ENCODE measurements at places on chromosomes 1 and 21. TPM values are rescaled to one million over a fixed set of nuclear protein-coding genes. Genes with fewer than 3 reads are reported as not detected.

The RNU1-4 gene
- polyA plus RNA-seq: not detected

The PRAMEF33 gene
- polyA plus RNA-seq: not detected

The TINAGL1 gene
- 21.0 TPM for polyA plus RNA-seq

The HJV gene
- 128 TPM for polyA plus RNA-seq

The HTR1D gene
- polyA plus RNA-seq: 0.05 TPM

The GUCA2B gene
- not detected for polyA plus RNA-seq

The ZFP69 gene
- polyA plus RNA-seq: 4.4 TPM

The OR2T3 gene
- polyA plus RNA-seq: not detected

The IVL gene
- polyA plus RNA-seq: not detected

The LRRN2 gene
- polyA plus RNA-seq: 6.0 TPM

DNA sequence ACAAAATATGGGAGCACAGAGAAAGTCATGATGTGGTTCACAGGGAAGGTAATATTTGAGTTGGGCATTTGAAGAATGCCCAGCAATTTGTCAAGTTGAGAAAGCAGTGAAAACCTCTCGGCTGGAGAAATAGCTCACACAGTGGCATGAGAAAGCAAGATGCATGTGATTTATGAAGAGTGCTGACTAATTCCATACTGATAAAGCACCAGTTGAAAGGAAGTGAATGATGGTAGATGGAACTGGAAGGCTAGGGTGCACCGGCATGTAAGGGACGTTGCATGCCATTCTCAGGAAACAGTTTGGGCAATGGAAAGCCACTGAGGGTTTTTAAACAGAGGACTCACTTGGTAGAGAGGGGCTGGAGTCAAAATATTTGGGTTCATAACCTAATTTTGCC, 53.5 kb upstream of the MTF2 start:
- no peak for DNase-seq

- peak; percentile 73 for DNase-seq
Observed at GRCh38 chr1:151547119-151547899, 7.2 kb downstream of the TUFT1 start.

- DNase-seq: no peak
Observed at GRCh38 chr1:202752774-202753173, 42.5 kb upstream of the SYT2 start.

- DNase-seq: no peak
Observed at GRCh38 chr1:75394386-75395139, 216.4 kb downstream of the SLC44A5 start.

DNA sequence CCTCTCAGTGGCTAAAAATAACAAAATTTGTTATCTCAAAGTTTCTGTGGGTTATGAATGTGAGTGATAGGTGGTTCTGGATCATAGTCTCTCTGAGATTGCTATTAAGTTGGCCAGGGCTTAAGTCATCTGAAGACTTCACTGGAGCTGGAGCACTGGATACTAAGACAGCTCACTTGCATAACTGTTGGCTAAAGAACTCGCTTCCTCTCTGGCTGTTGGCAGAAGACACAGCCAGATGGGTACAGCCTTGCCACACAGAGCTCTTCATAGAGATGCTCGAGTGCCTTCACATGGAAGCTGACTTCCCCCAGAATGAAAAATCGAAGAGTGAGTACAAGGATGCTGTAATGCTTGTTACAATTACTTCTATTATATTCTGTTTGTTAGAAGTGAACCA, 333.8 kb downstream of the ZP4 start:
- DNase-seq: peak; percentile 4

DNA sequence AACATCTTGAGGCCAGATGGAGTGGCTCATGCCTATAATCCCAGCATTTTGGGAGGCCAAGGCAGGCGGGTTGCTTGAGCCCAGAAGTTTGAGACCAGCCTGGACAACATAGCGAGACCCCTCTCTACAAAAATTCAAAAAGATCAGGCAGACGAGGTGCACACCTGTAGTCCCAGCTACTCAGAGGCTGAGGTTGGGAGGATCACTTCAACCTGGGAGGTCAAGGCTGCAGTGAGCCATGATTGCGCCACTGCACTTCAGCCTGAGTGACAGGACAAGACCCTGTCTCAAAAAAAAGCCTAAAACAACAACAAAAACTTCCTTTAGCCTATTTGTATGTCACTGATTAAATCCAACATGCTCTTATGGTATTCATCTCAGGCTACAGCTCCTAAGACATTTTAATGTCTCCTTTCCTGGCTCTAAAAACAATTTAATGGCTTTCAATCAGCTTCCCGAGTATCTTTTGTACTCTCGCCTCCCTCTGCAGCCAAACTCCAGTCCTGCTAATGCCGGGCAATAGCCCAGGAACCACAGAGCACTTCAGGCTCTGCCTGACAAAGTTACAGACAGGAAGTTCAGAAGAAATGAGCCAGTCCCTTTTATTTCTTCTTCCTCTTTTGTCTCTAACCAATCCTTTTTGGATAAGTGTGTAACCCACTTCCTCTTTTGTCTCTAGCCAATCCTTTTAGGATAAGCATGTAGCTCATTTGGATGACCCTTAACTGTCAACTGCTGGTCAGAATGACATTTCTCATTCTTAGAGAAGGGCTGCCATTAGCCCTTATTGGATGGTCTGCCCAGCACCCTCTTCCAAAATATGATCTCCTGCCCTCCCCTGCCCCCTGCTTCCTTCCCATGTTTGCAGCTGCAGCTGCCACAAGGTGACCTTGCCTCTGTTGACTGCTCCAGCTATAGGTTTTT, 6.6 kb upstream of the DOP1B start:
- peak; percentile 82 for DNase-seq

DNA sequence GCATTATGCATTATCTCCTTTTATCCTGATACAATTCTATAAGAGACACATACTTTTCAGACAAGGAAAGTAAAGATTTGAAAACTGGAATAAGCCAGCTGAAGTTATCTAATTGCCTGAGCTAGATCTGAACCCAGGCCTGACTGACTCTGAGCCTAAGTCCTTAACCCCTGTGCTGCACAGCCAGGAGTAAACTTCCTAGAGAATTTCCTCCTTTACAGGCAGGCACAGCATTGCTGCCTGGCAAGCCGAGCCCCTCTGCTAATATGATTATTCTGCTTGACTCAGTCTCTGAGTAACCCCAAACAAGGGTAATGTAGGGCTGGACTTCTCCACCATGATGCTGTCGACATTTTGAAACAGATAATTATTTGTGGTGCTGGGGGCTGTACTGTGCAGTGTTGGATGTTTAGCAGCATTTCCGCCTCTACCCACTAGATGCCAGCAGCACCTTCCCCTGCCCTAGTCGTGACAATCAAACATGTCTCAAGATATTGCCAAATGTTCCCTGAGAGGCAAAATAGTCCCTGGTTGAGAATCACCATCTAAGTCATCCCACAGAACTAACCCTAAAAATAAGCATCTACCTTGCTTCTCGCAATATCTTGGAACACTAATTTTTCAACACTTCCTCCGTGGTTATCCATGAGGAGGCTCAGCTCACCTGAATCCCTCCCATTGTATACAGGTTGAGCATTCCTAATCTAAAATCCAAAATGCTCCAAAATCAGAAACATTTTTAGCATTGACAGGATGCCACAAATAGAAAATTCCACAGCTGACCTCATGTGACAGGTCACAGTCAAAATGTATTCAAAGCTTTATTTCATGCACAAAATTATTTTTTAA, 18.5 kb downstream of the CAMK1G start:
- peak; percentile 24 for DNase-seq

GRCh38 chr1:51715369-51715768, 98.5 kb downstream of the OSBPL9 start:
- no peak for DNase-seq

GRCh38 chr1:240968864-240969263, 356.9 kb upstream of the GREM2 start:
- DNase-seq: no peak

- DNase-seq: no peak
Observed at GRCh38 chr1:17021896-17022295, 10.2 kb upstream of the ATP13A2 start.

- no peak for DNase-seq
Observed at GRCh38 chr1:54768093-54768492, 3.8 kb upstream of the PARS2 start.

GRCh38 chr21:45423201-45423955, 18.4 kb downstream of the COL18A1 start:
- DNase-seq: no peak

- peak; percentile 99 for DNase-seq
Observed at GRCh38 chr1:26692793-26693490, 2.9 kb upstream of the ARID1A start.

DNA sequence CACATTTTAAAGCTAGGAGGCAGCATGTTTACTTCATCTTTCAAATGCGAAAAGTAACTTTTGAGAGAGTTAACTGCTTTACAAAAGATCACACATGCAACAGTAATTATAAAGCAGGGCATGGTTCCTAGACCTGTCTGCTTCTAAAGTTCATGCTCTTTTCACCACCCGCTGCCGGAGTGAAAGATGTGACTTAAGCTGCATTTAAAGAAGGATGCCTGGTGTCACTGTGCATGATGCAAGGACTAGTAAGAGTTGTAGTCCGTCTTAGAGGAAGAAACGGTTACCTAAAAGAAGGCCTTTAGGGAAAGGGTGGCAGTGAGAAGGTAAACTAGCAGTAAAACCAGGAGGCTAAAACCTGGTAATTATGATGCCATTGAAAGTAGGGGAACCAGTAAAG, 1689.1 kb downstream of the KCNT2 start:
- no peak for DNase-seq

GRCh38 chr21:42305707-42306147, 9.5 kb downstream of the TFF3 start:
- DNase-seq: no peak

DNA sequence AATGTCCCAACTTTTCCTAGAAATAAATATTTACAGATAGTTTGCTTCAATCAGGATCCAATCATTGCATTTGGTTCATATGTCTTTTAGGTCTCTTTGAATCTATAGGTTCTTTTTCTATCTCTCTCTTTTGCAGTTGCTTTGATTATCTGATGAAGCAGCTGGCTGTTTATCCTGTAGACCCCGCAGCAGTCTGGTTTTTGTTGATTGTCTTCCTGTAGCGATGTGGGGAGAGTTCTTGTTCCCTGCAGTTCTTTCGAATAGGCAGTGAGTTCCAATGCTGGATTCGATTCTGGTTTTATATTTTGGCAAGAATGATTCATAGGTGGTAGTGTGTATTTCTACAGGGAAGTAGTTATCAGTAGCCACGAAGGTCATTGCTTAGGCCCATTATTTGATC, 7.4 kb upstream of the MIXL1 start:
- DNase-seq: no peak

GRCh38 chr1:34419663-34420136, 243.0 kb downstream of the C1orf94 start:
- DNase-seq: no peak

GRCh38 chr1:108512239-108513043, 47.5 kb upstream of the EEIG2 start:
- peak; percentile 54 for DNase-seq

GRCh38 chr1:97139512-97139911, 417.9 kb downstream of the PTBP2 start:
- no peak for DNase-seq

DNA sequence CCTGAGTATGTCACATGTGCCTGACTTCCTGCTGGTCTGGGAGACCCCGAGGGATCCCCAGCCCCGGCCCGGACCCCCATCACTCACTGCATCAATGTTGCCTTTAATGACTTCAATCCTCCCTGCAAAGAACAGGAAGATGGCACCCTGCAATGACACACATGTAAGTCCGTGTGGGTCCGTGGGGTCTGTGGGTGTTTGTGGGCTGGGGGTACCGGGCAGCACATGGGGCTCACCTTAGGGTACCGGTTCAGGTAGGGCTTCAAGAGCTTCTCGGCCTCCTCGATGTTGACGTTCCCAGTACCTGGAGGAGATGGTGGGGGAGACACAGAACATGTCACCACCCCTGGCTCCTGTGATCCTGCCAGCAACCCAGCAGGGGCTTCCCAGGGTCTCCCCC, 28.1 kb downstream of the TTC39A start:
- DNase-seq: no peak

DNA sequence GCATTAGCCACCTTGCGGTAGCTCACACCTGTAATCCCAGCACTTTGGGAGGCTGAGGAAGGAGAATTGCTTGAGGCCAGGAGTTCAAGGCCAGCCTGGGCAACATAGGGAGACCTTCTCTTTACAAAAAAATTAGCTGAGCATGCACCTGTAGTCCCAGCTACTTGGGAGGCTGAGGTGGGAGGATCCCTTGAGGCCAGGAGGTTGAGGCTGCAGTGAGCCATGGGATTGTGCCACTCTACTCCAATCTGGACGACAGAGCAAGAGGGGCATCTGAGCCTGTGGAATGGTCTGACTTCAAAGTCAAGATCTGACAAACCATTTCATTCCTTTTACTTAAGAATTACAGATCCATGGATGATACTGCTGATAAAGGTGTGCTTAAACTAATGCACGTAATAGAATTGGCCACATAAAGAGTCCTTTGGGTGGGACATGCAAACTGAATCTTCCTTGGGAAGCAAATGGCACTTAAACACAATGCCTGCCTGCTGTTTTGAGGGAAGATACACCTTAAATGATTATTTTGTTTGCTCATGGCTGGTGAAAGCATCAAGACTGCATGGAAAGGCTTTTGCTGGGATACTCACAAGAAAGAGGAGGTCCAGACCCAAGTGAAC, 2.5 kb upstream of the TMEM201 start:
- no peak for DNase-seq

DNA sequence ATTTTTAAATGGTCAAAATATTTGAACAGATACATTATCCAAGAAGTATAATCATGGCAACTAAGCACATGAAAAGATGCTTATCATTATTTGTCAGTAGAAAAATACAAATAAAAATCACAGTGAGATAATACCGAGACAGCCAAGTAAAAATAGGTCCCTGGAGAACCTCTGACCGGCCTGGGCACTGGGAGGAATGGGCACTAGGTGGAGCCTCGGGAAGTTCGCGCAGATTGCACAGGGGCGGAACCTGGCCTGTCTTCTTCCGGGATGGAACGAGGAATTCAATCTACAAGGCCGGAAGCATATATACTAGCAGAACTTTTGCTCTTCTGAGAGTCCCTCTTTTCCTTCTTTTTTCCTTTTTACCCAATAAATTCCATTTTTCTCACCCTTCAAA, 148.5 kb upstream of the CHRM3 start:
- DNase-seq: no peak

- DNase-seq: peak; percentile 13
Observed at GRCh38 chr1:243562473-243562872, 287.6 kb downstream of the AKT3 start.

- DNase-seq: peak; percentile 84
Observed at GRCh38 chr1:41404308-41404761, 43.1 kb downstream of the FOXO6 start.

- no peak for DNase-seq
Observed at GRCh38 chr1:44632598-44632997, 41.7 kb downstream of the TMEM53 start.

DNA sequence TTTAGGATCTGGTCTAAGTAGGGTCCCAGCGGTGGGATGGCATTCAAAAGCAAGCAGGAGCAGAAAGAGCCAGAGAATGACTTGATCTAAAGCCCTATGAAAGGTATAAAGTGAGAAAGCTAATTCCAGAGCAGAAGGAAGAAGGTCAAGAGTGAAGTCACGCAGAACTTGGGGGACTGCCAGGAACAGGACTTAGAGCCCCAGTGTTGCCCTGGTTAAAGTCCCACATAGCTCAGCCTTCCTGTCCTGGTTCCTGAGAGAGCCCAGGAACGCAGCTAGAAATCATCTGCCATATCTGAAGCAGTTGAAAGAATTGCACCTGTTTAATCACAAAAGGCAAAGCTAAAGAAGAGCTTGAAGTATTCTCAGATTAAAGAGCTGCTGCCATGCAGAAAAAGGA, 160.6 kb upstream of the ATP1B1 start:
- peak; percentile 46 for DNase-seq

- DNase-seq: no peak
Observed at GRCh38 chr1:109385417-109385816, 12.3 kb downstream of the SORT1 start.

Data from muscle of leg (tissue), 16 donors.